ENCODE measurements at places on chromosomes 11 and 22.

DNA sequence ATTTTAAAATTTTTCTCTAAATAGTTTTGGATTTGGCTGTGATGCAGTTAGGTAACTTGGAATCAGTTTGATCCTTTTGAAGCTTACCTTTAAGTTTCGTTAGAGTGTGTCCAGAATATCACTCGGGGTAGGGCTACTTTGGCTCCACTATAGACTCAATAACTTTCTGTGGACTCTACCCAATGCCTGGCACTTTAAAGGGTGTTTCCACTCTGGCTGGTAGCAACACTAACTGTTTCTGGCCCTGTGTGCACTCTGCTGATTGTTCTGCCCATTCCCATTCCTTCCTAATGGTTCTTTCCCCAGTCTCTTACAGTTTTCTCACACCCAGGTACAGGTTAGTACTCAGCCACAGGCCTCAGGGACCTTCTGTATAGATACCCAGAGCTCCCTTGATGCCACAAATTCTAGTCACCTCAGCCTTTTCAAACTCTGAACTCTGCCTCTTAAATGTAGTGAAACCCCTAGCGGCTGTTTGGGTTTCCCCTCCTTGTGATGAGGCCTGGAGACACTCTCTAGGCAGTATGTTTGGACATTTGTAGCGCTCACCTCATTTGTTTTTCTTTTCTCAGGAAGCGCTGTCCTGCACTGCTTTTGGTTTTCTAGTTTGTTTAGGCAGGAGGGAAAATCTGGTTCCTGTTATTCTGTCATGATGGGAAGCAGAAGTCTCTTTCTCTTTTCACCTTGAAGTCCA lies 16.8 kb downstream of the CUL5 start:
- no peak for DNase-seq

- no peak for DNase-seq
These were observed 39.8 kb upstream of the TEF start for GRCh38 chr22:41341990-41342389.

- no peak for DNase-seq
These were observed 129.5 kb upstream of the SESN3 start for GRCh38 chr11:95360377-95361075.

GRCh38 chr11:88414981-88415413 lies 77.5 kb upstream of the CTSC start:
- DNase-seq: no peak

GRCh38 chr11:12281571-12282478 lies 95.5 kb upstream of the PARVA start:
- peak; percentile 78 for DNase-seq

GRCh38 chr22:44193535-44193891 lies 12.8 kb downstream of the PARVG start:
- no peak for DNase-seq

DNA sequence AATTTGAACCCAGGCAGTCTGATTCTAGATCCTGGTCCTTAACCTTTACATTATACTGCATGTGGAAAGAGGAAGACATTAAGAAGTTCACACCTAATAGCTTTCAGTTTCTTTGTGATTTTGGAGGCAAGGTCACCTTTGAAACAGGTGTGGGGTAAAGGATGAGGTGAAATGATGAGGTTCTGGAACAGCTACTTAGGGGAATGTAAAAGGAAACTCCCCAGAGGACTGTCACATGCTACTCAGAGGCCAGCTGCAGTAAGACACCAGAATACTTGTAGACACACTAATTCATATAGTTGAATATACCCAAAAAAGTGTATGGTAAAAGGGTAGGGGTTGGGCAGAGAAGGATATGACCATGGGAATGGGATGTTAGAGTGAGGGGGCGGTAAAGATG lies 5.4 kb downstream of the APIP start:
- DNase-seq: no peak

DNA sequence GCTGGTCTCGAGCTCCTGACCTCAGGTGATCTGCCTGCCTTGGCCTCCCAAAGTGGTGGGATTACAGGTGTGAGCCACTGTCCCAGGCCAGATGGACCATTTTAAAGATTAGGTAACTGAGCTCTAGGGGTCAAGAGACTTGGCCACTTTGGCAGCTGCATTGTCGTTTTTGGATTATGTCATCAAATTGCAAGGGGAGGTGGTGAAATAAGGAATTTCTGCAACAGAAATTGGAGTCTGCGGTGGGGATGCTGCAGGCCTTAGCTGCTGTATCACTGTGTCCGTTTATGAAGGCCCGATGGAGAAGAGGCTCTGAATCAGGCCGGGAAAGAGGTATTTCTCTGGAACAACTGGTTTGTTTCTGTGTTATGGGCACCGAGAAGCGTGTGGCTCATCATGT lies 34.6 kb downstream of the PTPRJ start:
- DNase-seq: no peak

DNA sequence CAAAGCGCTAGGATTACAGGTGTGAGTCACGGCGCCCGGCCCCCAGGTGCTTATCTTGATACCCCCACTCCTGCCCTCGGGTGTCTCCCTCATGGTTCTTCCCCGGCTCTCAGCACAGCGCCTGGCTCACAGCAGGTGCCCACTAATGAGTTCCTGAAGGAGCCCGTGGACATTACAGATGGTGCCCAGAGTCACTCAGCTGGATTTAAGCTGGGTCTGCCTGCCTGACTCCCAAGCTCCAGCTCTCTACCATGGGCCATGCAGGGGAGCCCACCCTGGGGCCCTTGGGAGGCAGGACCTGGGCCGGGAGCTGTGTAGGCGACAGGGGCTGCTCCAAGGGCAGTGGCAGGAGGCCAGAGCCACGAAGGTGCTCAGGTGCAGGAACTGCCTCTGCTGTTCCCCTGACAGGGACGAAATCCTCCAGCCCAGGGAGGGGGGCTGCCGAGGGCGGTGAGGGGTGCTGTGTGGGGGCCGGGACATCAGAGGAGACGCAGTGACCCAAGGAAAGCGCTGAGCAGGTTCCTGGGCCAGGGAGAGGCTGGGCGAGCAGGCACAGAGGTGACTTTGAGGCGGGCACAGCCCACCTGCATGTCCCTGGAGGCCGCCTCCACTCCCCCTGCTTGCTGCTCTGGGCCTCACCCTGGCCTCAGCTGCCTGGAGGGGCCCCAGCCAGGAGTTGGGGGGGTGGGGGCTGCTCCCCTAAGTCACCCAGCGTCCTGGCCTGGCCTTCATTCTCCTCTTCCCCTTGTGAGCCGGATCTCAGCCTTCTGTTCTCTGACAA lies 14.6 kb upstream of the FLRT1 start:
- DNase-seq: no peak

All from NCI-H2081 (cell line).